ENCODE measurements at places on chromosomes 3 and 15. TPM values are rescaled to one million over a fixed set of nuclear protein-coding genes. Genes with fewer than 3 reads are reported as not detected.

DNA sequence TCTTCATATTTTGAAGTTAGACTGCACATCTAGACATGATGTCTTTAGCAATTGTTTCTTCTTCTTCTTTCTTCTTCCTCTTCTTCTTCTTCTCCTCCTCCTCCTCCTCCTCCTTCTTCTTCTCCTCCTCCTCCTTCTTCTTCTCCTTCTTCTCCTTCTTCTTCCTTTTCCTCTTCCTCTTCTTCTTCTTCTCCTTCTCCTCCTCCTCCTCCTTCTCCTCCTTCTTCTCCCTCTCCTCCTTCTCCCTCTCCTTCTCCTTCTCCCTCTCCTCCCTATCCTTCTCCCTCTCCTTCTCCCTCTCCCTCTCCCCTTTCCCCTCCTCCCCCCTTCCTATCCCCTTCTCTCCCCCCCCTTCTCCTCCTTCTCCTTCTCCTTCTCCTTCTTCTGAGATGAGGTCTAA, 21.9 kb downstream of the TCF12 start:
- no peaks in the 10 kb centered on the region for H3K27me3 ChIP-seq
- H3K36me3 ChIP-seq, result 0 out of 2 replicates have a peak, but pooled peaks cover 3% of the 10 kb centered on the region
- H3K4me3 ChIP-seq, result no peak overlapping the region
- H3K4me1 ChIP-seq, result peaks cover 17% of the 10 kb centered on the region

DNA sequence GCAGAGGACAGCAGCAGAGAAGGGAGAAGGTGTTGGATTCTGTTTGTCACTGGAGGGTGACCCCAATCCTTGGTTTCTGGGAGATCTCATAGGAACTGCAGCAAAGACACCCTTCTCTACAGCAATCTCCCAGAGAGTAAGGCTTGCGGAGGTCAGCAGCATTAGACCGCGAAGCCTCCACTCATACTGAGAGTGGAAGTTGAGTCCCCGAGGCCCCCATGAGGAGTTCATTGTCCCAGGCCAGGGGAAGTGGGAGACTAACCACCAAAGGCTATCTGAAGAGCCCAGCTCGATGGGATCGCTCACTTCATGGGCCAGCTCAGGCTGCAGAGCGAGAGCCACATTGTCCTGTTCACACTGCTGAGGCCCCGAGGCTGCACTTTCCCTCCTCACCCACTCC, 44.6 kb downstream of the GLDN start:
- DNase-seq, result no peak
- H3K27ac ChIP-seq, result no peak overlapping the region
- H3K4me3 ChIP-seq, result no peak overlapping the region
- H3K27me3 ChIP-seq, result no peaks in the 10 kb centered on the region
- peaks cover 13% of the 10 kb centered on the region for H3K4me1 ChIP-seq

- peaks cover 36% of the 10 kb centered on the region for H3K4me1 ChIP-seq
- no peak overlapping the region for H3K4me3 ChIP-seq
- peaks cover 13% of the 10 kb centered on the region for H3K36me3 ChIP-seq
- H3K27ac ChIP-seq, result no peak overlapping the region
- no peaks in the 10 kb centered on the region for H3K27me3 ChIP-seq
These were observed 5.1 kb downstream of the PLSCR1 start for GRCh38 chr3:146539315-146539714.

DNA sequence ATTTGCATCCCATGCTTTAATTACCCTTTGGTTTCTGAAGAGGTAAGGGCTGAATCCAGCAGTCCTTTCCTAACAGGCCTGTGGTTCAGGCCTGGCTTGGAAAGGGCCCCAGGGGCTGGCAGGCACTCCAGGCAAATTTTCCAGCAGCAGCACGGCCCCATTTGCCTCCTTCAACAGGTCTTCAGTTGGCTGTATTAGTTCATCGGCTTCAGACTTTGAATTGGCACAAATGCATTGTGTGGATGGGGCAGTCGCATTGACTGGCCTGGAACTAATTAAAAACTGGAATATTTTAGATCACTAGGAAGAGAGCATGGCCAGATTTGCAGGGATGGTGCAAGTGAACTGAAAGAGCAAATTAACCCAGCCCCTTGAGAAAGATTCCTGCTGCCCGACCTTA, 207.8 kb upstream of the MCTP2 start:
- H3K27ac ChIP-seq, result no peak overlapping the region
- no peak for DNase-seq
- H3K4me1 ChIP-seq, result no peaks in the 10 kb centered on the region

DNA sequence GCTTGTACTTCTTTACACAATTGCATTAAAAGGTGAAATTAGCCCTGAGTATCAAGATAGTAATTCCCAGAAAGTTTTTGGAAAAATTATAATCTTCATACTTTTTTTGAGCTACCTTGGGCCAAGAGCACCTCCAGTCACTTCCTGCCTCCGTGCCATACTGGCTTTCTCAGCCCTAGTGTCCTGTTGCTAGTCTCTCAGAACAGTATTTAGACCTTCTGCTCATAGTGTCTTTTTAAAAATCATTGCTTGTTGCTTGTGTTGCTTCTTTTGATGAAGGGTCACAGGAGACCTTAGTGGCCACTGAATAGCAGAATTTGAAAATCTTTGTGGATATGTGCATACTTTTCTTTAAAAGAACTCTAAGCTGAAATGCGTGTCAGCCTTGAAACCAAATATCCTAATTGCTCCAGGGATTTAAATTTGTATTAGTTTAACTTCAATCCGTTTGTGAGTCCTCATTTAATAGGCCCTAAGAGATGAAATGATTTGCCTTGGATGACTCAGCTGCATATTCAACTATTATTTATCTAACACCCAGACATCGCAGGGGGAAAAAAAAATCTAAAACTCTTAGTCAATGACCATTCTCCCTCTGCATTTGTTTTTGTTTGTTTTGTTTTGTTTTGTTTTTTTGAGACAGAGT, 29.1 kb upstream of the LXN start:
- no peaks in the 10 kb centered on the region for H3K36me3 ChIP-seq
- H3K27me3 ChIP-seq, result no peaks in the 10 kb centered on the region
- DNase-seq, result no peak
- no peak overlapping the region for H3K4me3 ChIP-seq

- peaks cover 23% of the 10 kb centered on the region for H3K27me3 ChIP-seq
- peak; percentile 78 for DNase-seq
- no peak overlapping the region for H3K27ac ChIP-seq
- no peak overlapping the region for H3K4me3 ChIP-seq
- no peaks in the 10 kb centered on the region for H3K36me3 ChIP-seq
- peaks cover 4% of the 10 kb centered on the region for H3K4me1 ChIP-seq
These were observed 3.9 kb downstream of the TMIE start for GRCh38 chr3:46705022-46705530.

- DNase-seq, result no peak
- H3K27ac ChIP-seq, result peak overlapping the region; percentile 97
- H3K4me3 ChIP-seq, result no peak overlapping the region
- peaks cover 37% of the 10 kb centered on the region for H3K36me3 ChIP-seq
These were observed 2.5 kb downstream of the NDUFAF3 start for GRCh38 chr3:49024449-49024848.

GRCh38 chr15:71180986-71181853, 65.9 kb downstream of the THSD4 start:
- no peak overlapping the region for H3K4me3 ChIP-seq
- no peaks in the 10 kb centered on the region for H3K36me3 ChIP-seq
- H3K27me3 ChIP-seq, result no peaks in the 10 kb centered on the region
- no peak overlapping the region for H3K27ac ChIP-seq

DNA sequence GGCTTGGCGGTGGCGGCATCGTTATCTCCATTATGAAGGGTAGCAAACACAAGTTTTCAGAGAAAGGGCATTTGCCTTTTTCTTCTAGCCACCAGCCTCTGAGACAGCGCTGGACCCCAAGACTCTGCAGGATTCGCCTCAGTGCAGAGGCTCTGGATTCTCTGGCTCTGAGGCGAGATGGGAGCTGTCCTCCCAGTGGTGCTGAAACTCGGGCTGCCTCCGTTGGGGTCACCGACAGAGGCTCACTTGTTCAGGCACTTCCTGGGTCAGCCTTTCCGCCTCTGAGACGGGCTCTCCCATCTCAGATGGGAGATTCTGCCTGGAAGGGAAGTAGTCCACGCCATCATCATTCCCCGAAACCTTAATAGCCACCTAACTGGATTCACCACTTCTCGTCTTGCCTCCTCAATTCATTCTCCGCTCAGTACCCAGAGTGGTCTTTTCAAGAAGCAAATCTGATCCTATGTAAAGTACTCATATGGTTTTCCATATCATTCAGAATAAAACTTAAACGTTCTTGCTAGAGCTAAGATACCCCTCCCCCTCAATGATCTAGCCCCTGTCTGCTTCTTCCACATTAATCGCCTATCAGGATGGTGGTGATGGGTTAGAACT, 76.9 kb downstream of the RHCG start:
- peaks cover 17% of the 10 kb centered on the region for H3K4me1 ChIP-seq
- no peak overlapping the region for H3K27ac ChIP-seq
- no peaks in the 10 kb centered on the region for H3K36me3 ChIP-seq

The CCR9 gene
- not detected for polyA plus RNA-seq

The CCDC33 gene
- 2.8 TPM for polyA plus RNA-seq

The GP9 gene
- polyA plus RNA-seq, result not detected
